ENCODE measurements at places on chromosomes 2 and 18.

DNA sequence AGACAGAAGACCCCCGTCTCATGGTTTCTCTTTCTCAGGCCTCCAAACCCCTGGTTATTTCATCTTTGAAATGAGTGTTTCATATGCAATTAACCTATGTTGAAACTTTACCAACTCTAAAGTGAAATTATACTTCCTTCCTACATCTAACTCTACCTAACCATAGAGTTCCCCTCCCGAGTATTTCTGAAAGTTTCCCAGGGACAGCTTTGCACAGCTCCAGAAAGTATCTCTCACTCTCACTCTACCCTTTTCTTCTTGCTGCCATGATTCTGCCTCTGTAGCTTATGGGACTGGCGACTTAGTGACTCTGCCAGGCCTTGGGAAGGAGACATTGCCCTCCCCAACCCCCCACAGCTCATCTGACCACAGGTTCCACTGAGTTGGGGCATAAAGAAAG is 107.9 kb downstream of the B3GNT2 start:
- DNase-seq = no peak

GRCh38 chr2:44084850-44085249 is 83.8 kb upstream of the PPM1B start:
- DNase-seq = no peak

DNA sequence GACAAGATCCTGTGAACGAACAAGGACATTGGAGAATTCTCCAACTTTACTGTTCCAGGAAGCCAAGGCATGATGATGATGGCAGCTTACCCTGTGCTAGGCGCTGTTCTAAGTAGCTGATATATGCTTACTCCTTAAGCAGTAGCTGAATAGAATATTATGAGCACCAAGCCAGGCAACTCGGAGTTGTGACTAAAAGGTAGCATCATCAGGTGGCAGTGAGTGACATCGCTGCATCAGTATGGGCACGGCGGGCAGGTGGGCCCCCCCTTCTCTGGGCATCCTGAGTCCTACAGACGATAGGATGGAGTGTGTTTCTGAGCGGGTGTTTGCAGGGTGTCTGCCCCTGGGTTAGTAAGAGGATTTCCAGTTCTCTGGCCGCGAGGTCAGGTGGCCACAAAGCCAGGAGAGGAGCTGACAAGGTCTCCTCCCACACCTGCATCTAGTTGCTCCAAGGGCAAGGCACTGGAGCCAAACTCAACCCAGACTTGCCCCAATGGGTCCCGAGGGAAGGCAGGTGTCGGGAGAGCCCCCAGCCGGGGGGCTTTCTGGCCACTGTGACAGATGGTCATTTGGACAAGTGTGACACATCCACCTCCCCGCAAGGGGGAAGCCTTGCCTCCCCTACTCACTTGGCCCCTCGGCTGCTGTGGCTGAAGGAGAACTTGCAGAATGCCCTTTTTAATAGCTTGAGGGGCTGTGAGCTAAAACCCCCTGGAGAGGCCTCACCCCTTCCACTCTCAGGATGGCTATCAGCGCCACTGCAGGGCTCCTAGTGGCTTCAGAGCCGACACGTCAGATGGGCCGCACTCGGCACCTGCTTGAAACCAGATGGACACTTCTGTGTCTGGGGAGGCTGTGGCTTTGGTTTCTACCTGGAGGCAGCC is 55.5 kb downstream of the CRACDL start:
- no peak for DNase-seq

- DNase-seq = no peak
These were observed 130.6 kb downstream of the ATP9B start for GRCh38 chr18:79199691-79200374.

DNA sequence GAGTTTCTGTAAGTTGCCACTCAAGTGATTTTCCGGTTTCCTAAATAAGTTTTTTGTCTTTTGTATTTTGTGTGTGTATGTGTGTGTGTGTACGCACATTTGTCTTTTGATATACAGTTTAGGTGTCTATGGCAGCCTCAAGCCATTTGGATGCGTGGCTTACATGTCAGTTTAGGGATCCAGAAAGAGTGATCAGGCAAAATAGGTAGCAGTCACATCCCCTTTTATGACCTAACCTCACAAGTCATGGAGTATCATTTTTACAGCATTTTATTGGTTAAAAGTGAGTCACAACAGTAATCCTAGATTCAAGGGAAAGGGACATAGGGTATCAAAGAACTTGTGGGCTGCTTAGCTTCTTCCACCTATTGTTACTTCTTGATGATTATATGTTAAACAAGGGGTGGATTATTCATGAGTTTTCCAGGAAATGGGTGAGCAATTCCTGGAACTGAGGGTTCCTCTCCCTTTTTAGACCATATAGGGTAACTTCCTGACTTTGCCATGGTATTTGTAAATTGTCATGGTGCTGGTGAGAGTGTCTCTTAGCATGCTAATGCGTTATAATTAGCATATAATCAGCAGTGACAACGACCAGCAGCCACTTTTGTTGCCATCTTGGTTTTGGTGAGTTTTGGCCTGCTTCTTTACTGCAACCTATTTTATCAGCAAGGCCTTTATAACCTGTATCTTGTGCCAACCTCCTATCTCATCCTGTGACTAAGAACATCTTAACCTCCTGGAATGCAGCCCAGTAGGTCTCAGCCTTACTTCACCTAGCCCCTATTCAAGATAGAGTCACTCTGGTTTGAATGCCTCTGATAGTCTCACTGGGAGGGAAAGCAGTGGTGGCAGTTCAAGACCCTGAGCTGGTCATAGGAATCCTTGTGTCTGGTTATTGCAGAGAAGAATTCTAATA is 8.6 kb upstream of the SOCS6 start:
- no peak for DNase-seq

- no peak for DNase-seq
These were observed 18.4 kb downstream of the NCK2 start for GRCh38 chr2:105763076-105763475.

GRCh38 chr2:168343586-168343985 is 96.2 kb upstream of the STK39 start:
- no peak for DNase-seq

DNA sequence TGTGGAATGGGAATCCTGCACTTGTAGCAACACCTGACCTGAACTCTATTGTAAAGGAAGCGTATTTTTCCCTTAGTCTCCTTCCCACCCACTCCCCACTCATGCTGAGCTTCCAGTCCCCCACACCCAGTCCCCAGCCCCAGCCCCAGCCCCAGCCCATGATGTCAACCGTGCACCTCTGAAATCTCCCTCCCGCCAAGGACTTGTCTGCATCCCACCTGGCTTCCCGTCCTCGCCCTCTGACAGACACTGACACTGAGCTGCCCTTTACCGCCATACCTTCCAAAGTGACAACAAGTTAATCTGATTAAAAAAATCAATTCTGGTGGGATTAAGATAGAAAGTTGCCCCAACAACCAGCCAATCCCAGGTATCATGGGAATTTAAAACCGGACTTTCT is 213.6 kb upstream of the CELF4 start:
- no peak for DNase-seq

DNA sequence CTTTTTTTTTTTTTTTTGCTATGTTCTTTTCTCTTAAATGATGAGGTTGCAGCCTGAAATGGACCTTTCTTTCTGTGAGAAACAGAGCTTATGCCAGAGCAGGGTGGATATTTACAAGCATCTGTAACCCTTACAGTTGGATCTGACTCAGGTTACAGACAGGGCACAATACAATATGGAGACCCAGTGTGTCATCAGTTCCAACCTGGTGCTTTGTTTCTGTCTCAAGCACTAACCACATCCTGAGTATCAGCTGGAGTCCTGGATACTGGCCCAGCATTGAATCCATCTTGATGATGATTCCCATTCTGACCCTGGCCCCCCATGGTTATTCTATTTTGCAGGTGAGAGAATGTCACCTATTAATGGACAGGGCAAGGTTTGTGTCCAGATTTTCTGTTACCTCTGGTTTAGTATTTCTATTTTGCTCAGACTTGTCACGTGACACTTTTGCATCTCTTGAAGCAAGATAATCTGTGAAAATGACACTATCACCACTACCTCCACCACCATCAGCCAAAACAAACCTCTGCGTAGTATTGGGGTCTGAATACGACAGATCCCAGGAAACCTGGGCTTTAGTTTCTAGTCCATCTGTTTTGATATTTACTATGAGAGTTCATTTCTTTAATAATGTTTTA is 174.0 kb downstream of the CCDC85A start:
- DNase-seq = no peak

GRCh38 chr18:46583711-46584110 is 73.3 kb downstream of the LOXHD1 start:
- DNase-seq = no peak

GRCh38 chr2:133490411-133490980 is 77.8 kb downstream of the NCKAP5 start:
- no peak for DNase-seq

DNA sequence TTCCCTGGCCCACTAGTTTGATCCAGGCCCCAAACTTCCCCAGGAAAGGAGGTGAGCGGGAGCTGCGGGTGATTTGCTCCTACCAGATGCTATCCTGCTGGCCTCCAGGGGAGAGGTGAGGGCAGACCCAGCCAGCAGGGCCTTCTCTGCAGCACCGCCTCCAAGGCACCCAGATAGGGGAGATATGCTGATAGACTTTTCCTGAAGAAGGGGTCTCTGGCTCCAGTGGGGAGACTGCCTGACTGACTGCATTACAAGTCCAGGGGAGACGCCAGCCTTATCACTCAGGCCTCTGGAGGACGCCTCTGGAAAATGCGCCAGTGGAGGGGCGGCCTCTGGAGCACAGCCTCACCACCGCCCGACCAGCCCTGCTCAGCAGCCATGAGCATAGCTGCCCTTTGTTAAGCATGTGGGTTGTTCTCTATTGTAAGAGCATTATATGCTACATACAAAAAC is 60.6 kb upstream of the SMAD7 start:
- no peak for DNase-seq

- no peak for DNase-seq
These were observed 16.5 kb downstream of the HS6ST1 start for GRCh38 chr2:128302011-128302743.

- no peak for DNase-seq
These were observed 42.5 kb downstream of the KIAA2012 start for GRCh38 chr2:202115479-202115971.

- no peak for DNase-seq
These were observed 9.3 kb downstream of the TGOLN2 start for GRCh38 chr2:85318222-85319074.

GRCh38 chr2:122100346-122100745 is 344.9 kb downstream of the TSN start:
- no peak for DNase-seq

GRCh38 chr2:169561364-169561763 is 12.3 kb downstream of the FASTKD1 start:
- no peak for DNase-seq

- DNase-seq = no peak
These were observed 390.2 kb downstream of the THSD7B start for GRCh38 chr2:137155356-137156104.

DNA sequence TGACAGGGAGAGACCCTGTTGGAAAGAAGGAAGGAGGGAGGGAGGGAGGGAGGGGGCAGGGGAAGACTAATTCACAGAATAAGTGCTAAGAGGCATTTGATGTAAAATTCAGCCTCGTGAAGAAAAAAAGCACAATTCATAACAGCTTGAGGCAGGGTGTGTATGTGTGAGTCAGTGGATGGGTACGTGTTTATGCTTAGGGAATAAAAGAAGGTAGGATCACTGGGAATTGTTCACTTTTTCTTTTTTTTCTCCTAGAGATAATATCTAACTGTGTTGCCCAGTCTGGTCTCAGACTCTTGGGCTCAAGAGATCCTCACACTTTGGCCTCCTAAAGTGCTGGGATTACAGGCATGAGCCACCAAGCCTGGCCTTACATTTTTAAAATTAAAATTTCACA is 39.2 kb downstream of the WDR33 start:
- DNase-seq = no peak

DNA sequence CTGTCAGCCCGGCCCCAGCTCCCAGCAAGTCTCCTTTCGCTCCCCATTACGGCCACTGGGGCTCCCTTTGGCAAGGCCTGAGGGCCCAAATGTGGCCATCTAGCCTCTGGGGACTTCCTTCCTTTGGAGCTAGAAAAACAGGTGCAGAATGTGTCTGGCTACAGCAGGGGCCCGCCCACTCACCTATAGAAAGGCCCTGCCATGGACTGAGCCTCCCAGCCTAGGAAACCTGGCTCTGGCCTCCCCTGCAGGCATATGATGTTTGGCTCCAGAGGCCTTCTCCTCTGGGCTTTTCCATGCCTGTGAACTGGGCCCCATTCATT is 55.3 kb upstream of the ALPP start:
- no peak for DNase-seq

- no peak for DNase-seq
These were observed 20.0 kb downstream of the NETO1 start for GRCh38 chr18:72847771-72848170.

GRCh38 chr2:20953146-20953824 is 90.6 kb downstream of the APOB start:
- no peak for DNase-seq

DNA sequence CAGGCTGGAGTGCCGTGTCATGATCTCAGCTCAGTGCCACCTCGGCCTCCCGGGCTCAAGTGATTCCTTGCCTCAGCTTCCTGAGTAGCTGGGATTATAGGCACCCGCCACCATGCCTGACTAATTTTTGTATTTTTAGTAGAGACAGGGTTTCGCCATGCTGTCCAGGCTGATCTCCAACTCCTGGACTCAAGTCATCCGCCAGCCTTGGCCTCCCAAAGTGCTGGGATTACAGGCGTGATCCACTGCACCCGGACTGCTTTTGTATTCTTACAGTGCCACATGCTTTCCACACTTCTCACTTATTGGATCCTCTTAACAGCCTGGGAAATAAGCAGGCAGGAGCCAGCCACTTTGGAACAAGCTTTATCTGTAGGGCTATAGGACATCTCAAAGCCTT is 25.3 kb upstream of the BCL2L11 start:
- DNase-seq = no peak

DNA sequence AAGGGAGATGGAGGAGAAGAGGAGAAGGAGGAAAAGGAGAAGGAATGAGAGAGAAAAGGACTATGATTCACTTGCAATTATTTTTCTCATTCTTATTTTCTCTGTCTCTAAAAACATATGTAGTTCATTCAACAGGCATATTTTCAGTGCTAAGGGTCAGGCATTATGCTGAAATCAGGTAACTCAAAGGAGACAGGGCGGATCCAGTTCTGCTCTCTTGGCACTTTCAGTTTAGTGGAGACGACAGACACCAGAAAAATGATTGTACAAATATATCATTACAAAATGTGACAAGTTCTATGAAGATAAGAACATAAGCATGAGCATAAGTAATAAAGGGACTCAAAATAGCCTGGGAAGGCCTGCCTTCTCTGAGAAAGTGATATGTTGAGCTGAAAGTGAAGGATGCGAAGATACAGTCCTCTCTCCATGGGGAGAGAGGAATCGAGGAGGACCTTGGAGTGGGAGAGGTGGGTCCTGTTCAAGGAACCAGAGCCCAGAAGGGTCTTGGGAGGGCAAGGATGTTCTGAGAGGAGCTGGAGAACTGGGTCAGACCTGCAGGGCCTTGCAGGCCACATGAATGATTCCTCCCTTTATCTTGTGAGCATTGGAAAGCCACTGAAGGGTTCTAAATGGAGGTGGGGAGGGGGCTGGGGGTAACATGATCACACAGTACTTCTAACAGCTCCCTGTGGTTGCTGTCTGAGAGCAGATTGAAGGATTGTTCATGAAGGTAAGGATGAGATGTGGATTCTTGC is 58.6 kb upstream of the TMEM17 start:
- no peak for DNase-seq
